GM20000 (cell line): ENCODE measurements at places on chromosomes 5 and 9.
A peak's percentile ranks its signal among the peaks of the same experiment; 100 is the strongest.

- no peak for DNase-seq
Observed at GRCh38 chr5:20972419-20972925, 984.5 kb upstream of the CDH18 start.

DNA sequence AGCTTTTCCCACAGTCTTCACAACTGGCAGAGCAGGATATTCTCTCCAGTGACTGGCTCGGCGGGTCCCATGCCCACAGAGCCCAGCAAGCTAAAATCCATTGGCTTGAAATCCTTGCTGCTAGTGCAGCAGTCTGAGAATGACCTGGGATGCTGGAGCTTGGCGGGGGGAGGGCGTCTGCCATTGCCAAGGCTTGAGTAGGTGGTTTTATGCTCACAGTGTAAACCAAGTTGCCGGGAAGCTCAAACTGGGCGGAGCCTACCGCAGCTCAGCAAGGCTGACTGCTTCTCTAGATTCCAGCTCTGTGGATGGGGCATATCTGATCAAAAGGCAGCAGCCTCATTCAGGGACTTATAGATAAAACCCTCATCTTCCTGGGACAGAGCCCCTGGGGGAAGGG is 194.1 kb downstream of the CCDC171 start:
- DNase-seq: no peak

- peak; percentile 86 for DNase-seq
Observed at GRCh38 chr5:1111727-1112289, at the start of gene SLC12A7. SLC12A7 (minus strand) TSS chr5:1112063; CDS start chr5:1111991, 72 bp downstream.

DNA sequence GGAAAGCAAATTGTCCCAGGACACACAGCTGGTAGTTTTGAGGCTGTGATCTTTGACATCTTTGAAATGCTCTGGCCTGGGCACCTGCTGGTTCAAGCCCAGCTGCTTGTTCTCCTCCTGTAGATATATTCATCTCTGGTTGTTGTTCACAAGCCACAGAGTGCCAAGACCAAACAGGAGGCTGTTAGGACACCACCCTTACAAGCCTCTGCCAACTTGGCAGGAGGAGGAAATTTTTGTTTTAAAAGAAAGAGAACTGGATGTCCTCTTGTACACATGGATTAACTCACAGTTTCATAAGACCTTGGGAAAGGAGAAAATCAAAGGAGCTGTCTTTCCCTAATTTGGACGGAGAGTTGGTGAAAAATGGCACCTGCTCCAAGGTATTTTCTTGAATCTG is 8.5 kb upstream of the ZFP62 start:
- DNase-seq: no peak

DNA sequence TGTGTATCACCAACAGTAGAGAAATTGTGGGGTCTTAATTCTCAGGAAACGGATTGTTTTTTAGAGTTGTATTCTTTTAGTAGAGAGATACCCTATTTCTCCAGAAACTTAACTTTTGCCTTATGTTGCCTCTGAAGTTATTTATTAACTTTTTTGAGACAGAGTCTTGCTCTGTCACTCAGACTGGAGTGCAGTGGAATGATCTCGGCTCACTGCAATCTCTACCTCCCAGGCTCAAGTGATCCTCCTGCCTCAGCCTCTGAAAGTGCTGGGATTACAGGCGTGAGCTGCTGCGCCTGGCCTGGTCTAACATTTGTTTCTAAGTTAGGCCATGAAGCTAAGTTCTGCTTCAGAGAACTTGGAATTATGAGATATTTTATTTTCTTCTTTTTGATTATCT is 75.0 kb downstream of the CFAP95 start:
- no peak for DNase-seq
